ENCODE measurements at places on chromosomes 2 and 18.
A peak's percentile ranks its signal among the peaks of the same experiment; 100 is the strongest.

- DNase-seq: peak; percentile 32
These were observed 134.1 kb upstream of the ITGB6 start for GRCh38 chr2:160334028-160334741.

DNA sequence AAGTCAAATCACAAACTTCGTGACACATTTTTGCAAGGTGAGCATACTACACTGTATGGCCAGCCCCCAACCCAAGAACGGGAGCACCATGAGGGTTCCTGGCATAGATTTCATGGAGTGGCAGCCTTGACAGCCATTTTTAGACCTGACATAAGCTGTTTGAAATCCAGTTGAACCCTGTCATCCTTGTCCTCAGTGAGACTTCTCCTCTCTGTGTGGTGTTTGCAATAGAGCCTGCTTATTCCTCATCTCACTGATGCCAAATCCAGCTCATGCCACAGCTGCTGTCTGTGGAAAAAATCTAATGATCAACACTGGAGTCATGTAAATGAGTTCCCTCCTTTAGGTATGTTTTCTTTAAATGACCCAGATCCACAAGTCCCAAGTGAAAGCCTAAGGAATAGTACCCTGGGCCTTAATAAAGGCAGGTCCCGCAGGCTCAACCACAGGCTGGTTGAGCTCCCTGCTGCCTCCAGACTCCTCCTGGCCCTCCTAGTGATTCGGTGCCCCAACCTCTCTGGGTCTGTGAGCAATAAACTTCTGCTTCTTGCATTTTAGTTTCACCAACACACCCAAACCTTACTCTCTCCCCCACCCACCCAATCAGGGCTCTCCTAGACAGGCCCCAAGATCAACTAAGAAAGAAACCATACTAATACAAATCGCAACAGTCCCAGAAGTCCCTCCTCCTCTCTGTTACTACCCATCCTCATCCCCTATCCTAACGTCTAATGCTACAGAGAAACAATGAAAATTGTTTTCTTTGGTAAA lies 8.4 kb upstream of the CREG2 start:
- no peak for DNase-seq

DNA sequence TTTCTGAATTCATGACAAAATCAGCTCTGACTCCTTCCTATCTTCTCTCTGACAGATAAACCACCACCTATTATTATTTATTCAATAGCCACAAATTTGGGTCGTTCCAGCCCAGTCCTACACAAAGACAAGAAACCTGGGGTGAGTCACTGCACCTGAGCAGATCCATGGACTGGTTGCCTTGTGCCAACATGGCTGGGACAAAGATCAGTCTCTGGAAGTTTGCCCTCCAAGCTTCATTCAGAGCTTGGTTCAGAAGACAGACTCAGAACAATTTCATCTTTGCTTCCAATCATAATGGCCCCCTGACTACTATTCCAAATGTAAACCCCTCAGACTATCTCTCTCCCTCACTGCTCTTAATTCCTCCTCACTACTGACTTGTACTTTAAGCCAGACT lies 9.6 kb upstream of the EXOC6B start:
- no peak for DNase-seq

DNA sequence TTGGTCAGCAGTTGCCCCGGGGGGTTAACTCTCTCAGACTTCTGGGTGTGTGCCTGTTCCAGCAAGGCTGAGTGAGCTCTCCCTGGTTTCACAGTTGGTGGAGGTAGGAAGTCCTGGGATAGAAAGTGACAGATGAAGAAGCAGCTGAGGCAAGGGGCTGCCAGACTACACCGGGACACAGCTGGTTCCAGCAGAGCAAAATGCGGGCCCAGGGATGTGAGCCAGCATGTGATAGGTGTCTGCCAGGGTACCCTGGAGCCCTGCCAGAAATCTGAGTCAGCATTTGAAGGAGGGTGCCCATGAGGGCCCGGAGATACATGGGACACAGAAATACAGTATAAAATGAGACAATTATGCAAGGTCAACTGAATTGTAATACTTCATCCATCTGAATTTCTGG lies 79.3 kb upstream of the LGALSL start:
- DNase-seq: no peak

DNA sequence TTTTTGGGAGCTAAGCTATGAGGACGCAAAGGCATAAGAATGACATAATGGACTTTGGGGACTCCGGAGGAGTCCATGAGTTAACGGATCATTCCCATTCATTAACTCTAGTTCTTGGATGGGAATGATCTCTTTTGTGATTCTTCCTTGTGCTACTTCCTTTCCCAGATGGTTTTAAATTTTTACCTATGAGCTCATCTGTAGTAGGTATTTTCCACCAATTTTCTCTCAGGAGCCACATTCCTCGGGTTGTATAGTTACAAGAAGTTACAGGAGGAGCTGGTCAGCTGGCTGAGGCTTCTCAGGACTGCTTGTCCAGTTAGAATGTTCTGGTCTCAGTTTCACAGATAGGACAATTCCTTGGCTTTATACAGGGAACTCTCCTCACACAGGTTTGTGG lies 42.9 kb upstream of the LPIN2 start:
- DNase-seq: no peak

DNA sequence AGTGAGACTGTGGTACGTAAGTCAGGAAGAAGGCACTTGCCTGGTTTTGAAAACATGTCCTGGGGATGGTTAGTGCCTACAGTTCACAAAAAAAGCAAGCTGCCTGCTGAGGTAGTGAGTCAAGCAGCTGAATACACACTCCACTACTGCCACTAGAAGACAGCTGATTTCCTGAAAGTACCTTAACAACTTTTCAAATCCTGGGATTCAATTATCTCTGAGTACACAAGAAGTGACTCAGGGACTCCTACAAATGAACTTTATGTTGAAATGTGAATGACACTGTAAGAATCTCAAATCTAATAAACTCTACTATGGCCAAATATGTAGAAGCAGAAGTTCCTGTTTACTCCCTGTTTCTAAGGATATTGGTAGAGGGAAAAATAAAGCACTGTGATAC lies 58.0 kb upstream of the ARL5A start:
- no peak for DNase-seq

- no peak for DNase-seq
These were observed 54.2 kb upstream of the CTDP1 start for GRCh38 chr18:79625195-79625923.

- no peak for DNase-seq
These were observed 2.0 kb downstream of the WDFY1 start for GRCh38 chr2:223943135-223943534.

DNA sequence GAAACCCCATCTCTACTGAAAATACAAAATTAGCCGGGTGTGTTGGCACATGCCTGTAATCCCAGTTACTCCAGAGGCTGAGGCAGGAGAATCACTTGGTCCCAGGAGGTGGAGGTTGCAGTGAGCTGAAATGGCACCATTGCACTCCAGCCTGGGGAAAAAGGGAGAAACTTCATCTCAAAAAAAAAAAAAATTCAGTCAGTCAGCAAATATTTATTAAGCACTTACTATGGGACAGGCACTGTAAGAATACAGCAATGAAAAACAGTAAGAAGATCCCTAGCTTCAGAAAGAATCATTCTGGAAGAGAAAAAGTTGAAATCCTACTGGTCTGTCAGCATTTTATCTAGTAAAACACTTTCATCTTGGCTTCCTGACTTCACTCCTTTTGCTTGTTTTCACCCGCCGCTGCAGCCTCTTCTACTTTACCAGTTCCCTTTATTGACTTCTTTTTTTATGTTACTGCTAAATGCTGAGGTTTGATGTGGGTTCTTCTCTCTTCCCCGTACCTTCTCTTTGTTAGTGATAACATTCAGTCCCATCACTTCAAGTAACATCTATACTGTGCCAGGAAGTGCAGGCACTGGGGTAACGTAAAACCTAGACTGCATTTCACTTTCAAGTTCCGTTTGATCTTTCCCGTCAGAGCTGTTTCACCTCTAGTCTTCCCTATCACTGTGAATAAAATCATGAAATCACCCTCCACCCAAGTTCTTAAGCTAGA lies 10.8 kb upstream of the TAF4B start:
- DNase-seq: peak; percentile 56

DNA sequence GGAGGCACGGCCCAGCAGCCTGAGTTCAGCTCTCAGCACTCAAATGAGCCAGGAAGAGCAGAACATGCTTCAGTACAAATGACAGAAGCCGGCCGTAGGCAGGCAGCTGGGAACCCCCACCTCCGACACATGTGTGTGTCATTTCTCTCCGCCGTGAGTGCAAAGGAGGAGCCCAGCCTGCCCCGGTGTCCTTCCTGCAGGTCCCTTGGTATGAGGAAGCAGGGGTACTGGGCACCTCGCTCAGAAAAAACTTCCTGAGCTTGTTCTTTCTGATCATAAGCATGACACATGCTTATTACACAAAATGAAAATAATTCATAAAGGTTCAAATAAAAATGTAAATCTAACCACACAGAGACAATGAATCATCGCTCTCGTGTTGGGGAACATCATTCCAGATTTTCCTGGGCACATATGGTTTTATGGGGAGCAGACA lies 35.3 kb downstream of the KCNF1 start:
- DNase-seq: no peak

GRCh38 chr2:65931056-65931455 lies 498.7 kb upstream of the SPRED2 start:
- no peak for DNase-seq

GRCh38 chr2:3241971-3242746 lies 135.5 kb downstream of the EIPR1 start:
- no peak for DNase-seq

- DNase-seq: no peak
These were observed 216.1 kb downstream of the TTC32 start for GRCh38 chr2:19685731-19686130.

DNA sequence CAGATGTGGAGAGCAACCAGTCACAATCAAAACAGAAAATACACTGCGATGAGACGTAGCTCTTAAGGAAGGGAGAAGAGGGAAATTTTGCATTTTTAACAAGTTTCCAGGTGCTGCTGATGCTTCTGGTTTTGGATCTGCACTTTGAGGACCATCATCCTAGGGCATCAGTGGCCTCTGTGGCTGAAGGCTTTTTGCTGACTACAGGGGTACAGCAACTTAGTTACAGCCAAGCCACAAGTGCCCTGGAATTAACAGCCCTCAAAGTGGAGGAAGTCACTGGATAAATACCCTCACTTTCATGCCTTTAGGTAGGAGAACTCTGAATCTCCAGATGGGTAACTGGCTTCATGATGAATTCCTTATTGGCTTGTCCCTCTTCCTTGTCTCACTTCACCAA lies 700.9 kb downstream of the TMEM182 start:
- DNase-seq: no peak

GRCh38 chr2:171893196-171893823 lies 734 bp downstream of the SLC25A12 start:
- DNase-seq: no peak

DNA sequence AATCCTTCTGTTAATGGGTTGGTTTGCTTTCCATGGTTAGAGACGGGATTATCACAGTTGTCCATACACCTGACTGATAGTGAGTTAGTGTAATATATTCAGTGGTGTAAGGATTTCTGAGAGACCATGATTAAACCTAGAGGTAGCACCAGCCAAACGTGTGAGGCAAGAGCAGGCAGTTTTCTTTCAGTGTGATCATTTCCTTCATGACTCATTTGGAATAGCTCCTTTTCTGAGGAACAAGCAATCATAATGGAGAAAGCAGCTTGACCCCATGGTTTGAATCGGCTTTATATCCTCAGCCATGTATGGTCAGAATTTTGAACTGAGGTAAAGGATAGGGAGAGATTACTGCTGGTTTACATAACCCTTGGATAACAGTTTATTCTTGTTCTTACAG lies 2.9 kb downstream of the MXD1 start:
- no peak for DNase-seq

DNA sequence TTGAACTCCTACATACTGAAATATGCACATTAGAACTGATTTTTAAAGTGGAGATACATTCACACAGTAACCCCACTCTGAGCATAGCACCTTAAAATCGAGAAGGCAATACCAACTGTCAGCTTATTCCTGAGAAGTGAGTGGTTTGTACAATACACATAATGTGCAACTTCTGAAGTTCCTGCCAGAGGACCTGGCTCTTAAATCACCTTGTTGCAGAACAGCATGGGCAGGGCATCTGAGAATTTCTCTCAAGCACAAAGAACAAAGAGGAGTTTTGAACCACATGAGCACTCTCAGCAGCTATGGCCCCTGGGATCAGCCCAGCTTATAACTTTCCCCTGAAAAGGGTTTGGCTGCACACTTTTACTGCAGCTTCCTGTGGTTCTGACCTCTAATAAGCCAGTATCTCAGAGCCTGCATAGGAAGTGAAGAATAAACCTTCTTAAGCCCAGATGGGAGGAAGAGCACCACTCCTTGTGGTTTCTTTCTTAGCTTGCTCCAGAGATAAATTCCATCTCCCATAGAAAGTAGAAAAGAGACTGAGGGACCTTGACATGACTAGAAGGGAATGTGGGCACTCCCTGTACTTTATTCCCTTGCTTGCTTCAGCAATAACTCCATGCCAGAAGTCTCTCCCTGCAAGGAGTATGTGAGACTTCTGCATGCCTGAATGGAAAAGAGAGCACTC lies 862.3 kb downstream of the SUCLG1 start:
- DNase-seq: no peak

DNA sequence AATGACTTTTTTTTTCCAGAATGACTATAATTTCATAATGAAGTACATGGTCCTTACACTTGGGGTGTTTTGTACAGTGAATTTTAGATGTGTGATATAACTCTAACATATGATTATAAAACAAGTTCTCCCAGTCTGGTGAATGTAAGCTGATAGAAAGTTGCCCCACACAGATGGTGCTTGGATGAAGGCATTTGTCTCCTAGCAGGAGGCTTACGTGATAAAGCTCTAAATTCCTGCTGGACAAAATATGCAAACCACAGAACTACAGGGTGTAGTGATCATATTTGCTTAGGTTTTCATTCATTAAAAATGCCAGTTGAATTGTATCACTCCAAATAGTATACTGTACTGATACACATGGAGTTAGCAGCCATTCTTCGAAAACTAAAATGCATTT lies 85.5 kb downstream of the DSC3 start:
- DNase-seq: no peak

DNA sequence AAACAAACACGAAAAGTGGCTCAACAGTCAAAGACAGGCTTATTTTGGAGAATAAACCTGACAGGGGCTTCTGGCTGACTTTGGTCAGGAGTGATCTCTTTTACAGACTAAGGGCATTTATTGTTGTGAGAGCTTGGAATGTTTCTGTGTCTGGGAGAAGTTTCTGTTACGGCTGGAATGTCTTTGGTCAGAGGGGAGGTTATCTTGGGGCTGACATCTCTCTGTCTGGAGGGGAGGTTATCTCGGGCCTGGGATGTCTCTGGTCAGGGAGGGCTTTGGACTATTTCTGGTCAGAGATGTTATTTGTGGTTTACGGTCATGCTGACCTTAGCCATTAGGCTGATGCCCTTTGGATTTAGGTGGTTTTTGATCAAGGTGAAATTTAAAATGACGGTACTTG lies 345.5 kb upstream of the FSIP2 start:
- DNase-seq: no peak

DNA sequence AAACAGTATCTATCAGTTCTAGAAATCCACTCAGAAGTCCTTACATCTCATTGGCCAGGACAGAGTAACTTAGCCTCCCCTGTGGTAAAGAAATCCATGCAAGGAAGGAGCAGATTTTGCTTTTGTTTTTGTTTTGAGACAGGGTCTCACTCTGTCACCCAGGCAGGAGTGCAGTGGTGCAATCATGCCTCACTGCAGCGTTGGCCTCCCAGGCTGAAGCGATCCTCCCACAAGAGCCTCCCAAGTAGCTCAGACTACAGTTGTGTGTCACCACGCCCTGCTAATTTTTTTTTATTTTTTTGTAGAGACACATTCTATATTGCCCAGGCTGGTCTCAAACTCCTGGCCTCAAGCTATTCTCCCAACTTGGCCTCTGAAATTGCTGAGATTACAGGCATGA lies 185.1 kb downstream of the NRP2 start:
- no peak for DNase-seq
